ENCODE measurements at places on chromosomes 2 and 18.

DNA sequence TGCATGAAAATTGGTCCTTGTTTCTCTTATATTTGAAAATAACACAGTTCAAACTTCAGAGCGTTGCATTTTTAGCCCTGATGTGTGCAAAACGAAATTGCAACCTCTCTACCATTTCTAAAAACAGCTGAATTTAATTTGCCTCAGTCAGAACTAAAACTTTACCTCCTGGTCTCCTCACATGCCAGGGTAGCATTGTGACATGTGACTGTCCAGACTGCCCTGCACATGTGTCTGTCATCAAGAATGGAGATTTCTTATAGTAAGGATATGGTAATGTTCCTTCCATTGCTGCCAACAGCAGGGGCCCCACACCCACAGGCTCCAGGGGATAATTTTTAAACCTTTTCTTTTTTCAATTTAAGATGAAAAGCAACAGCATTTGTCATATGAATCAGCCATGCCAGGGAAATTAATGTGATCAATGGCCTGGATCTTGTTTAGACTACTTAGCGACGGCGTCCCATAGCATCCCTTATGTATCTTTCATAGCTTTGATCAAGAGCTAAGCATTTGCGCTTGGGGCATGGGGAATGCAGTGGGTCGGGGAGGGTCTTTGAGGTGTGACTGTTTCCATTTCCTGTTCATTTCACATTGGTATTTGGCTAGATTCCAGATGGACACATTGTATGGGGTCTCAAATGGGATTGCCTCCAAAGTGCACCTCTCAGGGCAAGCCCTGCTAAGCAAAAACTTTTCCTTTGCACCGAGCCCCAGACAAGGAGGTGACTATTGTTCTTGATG is 92.4 kb upstream of the RASGRP3 start:
- no peak for DNase-seq

- DNase-seq, result no peak
Observed at GRCh38 chr2:219368690-219369191, 19.0 kb downstream of the DNPEP start.

DNA sequence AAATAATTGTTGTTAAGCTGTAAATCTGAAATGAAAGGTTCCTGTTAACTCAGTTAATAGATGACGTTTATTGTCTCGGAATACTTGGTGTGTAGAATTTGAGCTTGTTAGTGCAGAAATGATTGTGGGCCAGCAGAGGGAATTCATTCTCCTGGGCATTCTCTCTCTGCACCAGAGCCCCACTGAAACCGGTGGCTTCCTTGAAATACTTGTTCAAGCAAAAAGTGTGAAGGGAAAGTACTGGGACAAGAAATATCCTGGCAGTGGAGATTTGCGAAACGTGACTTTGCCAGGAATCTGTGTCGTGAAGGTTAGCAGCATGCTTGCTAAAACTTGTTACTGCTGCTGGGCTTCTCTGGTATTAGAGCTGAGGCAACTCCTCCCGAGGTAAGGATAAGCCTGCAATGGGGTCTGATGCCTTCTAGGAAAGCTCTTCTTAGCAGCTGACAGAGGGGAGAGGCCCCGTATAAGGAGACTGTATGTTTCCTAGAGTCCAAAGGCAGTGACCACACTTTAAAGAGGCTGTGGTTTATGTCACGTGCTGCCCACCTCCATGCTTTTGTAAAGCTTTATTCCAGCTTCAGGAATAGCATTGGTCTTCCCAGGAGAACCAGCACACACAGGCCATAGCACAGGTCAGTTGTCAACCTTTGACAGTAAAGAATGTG is 2.0 kb downstream of the ITGA6 start:
- DNase-seq, result no peak

- DNase-seq, result no peak
Observed at GRCh38 chr2:101969723-101970122, 22.0 kb upstream of the IL1R2 start.

DNA sequence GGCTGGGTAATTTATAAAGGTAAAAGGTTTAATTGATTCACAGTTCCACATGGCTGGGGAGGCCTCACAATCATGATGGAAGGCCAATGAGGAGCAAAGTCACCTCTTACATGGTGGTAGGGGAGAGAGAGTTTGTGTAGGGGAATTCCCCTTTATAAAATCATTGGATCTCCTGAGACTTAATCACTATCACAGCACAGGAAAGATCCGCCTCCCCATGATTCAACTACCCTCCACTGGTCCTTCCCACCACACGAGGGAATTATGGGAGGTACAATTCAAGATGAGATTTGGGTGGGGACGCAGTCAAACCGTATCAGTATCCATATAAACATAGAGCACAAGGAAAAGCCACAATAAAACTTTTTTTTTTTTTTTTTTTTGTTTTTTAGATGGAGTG is 172.6 kb upstream of the PIEZO2 start:
- no peak for DNase-seq

GRCh38 chr18:45715212-45715780 is 8.7 kb upstream of the SLC14A1 start:
- DNase-seq, result no peak

DNA sequence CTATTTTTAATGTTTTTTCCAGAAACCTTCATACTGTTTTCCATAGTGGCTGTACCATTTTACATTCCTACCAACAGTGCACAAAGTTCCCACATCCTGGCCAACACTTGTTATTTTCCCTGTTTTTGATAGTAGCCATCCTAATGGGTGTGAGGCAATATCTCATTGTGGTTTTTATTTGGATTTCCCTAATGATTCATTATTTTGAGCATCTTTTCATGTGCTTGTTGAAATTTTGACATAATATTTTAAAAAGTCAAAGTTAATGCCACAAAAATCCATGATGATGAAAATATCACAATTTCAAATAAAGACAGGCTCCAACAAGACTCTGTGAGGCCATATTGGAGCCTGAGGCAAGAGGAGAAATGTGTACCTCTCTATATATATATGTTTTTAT is 50.2 kb downstream of the VWA3B start:
- no peak for DNase-seq

DNA sequence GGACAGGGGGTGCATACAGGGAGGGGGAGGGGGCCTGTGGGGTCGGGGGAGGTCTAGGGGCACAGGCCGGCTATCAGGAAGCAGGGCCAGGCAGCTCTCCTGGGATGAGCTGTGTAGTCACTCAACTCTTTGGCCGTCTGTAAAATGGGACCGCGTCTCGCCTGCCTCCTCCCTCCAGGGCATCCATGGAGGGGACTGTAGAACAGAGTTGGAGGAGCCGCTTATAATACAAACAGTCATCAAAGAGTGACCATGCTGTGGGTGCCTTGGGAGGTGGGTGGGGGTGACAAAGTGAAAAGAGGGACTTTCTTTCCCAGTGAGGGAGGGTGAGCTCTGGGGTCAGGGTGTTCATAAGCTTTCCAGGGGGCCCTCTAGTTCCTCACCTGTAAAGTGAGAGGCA is 169.6 kb upstream of the HAAO start:
- no peak for DNase-seq

DNA sequence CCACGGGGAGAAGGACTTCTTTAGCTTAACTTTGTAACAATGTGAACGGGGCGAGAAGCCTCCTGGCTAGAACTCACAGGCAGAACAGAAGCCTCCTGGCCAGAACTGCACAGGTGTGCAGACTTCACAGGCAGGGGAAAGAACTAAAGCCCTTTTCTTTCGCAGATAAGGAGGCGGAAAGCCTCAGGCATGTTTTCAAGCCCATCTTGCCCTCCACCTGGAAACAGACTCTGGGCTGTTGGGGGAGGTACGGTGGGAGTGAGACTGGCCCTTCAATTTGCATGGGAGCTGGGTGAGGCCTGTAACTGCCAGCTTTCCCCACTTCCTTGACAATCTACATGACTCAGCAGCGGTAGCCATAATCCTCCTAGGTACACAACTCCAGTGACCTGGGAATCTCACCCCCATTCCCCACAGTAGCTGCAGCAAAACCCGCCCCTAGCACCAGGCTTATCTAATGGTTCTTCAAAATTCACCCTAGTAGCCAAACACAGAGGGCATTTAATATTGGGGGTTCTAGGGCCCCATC is 22.9 kb upstream of the ABCA12 start:
- no peak for DNase-seq

Data from NCI-H748 treated with DMSO at 0.1 percent for 48 hours (cell line).